ENCODE measurements at places on chromosomes 16 and 17.
A peak's percentile ranks its signal among the peaks of the same experiment; 100 is the strongest.

DNA sequence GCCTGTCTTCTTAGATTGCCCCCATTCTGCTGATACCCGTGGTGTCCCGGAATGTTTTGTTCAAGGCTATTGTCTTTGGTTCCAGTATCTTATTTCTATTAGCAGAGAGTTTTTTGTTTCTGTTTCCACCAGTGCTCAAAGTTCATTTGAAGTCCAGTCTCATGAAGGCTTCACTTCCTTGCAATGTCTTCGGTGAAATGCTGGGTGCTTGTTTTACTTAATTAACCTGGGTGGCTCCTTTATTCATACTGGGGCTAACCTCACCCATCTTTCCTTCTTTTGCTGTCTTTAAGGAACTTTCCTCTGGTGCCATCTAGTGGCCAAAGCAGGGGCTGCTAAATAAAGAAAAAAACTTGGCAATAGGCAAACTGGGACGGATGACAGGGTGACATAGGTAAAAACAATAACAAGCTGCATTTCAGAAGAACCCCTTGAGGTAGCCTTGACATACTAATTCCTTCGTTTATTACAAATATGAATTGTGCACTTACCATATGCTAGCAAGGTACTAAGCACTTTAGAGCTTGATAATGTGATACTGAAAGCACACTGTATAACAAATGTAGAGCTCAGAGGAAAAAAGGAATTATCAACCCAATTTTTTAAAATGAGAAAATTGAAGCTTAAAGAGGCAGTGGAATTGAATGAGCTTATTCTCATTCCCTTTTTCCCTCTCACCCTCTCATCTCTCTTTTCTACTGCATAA lies 2.8 kb upstream of the SMIM36 start:
- peak; percentile 67 for DNase-seq

GRCh38 chr16:85750146-85750826 lies 610 bp downstream of the C16orf74 start:
- no peak for DNase-seq

DNA sequence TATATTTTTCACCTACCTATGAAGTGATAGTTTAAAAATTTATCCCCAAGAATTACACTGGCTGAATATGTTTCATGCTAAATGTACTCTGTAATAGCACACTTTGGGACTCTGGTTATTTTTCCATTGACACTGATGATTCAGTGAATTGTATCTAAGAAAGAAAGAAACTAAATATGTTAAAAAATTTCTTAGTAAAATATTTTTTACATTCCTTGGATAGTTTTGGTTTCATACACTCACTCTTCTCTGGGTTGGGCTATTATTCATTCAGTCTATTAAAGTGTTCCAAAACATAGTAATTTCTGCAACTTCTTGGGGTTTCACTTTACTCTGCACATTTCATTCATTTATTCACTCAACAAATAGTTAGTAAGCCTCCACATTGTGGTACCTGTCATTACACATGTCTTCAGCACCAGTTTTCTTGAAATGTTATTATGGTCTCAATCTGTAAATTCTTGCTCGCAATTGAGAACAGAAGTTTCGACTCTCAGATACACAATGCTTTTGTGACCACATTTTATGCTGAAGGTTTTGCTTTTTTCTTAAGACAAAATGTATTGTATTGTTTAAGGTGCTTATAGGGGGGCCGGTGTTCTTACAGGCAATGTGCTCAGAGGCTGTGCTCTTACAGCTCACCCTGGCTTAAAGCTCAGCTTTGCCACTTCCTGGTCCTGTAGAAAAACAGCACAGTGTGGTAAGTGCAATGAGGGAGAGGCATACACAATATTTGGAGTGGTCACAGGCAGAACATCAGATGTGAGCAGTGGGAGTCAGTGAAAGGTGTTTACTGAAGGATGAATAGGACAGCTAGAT lies 17.4 kb downstream of the CNTNAP4 start:
- DNase-seq = no peak

DNA sequence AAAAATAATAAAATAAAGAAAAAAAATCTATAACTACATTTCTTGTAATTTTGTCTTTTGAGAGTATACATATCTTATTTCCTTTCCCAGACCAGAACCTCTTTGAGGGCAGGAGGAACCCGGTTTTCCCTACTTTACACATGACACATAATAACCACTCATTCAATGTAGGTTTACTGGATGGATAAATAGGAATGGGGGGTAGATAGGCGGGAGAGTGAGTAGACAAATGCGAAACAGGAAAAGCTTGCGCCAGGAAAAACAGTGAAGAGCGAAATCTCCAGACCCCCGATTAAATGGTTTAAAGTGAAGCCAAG lies 515 bp upstream of the GOSR2 start:
- no peak for DNase-seq

DNA sequence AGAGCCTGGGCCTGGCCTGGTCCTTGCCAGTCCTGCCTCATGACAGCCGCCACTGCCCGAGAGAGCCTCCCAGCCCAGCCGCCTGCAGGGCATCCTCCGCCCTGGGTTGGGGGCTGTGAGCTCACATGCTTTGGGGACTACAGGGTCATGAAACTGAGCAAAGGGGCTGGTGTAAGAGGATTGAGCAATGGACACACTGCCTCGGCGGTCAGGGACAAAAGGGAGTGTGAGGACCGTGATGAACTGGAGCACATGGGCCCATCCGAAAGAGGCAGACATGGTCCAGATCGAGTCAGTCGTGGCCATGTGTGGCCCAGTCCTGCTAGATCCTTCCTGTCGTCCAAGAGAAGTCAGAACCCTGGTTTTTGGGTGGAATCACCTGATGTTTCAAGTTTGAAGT lies 52.3 kb downstream of the GSG1L start:
- no peak for DNase-seq

DNA sequence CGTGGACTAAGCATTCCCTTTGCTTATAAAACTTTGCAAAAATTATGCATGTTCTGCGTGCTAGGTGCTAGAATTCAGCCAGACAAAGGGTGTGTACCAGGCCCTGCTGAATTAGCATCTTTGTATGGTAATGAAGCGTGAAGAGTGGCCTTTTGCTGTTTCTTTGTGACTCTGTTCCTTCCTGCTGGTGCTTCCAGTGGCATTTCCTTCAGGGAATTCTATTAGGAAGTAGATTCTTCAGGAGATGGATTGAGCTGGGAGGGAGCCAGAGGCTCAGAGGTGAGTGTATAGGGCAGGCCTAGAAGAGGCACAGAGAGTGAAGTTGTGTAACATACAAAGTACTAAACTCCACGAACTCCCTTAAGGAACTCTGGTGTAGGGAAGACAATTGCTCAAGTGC lies 73.9 kb upstream of the ASIC2 start:
- no peak for DNase-seq

GRCh38 chr17:72175787-72176515 lies 55.1 kb downstream of the SOX9 start:
- no peak for DNase-seq

DNA sequence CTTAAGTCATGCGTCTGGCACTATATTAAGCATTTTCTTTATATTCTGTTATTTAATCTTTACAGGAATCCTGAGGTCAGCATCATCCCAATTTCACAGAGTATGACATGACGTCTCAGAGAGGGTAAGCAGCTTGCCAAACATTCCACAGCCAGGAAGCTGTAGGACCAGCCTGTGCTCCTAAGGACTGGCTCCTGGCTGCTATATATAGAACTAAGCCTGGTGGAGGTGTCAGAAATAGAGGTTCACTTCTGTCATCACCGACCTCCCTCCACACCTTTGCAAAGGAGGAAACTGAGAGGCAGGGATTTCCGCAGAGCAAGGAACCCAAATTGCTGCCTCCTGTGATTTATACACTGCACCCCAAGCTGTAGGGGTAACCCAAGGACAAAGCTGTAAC lies 37.9 kb upstream of the NDRG4 start:
- no peak for DNase-seq

DNA sequence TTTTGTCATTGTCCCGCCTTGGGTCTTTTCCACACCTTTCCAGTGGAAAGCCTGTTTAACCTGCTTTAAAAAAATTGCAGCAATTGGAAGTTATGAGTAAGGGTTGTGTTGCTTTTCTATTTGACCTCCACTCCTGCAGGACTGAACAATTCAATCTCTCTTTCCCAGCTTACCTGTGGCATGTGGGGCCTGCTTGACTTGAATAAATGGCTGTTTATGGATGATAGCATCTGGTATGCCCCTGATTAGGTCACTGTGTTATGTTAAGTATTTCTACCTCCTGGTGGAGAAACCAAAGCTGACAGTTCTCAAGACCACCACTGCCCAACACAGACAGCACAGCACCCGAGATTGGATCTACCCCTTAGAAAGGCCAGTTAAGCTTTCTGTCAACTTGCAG lies 64.8 kb upstream of the NOG start:
- DNase-seq = no peak
